ENCODE measurements at places on chromosomes 2 and 18.

DNA sequence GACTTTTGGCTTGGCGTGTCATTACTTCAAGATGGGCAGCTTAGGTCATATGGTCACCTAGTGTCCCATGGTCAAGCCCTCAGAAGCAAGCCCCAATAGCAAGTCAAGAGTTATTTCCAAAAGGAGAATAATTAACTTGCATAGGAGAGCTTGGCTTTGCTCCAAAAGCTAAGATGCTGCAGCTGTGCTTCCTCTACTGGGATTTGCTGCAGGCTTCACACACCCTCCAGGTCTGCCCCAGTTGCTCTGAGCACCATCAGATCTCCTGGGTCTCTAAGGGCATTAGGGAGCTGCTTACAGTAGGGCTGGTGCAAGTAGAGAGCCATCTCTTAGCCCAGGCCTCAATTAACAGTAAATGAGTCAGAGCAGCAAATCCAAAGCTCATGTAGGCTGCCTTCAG lies 46.6 kb downstream of the THUMPD2 start:
- DNase-seq = no peak

- DNase-seq = no peak
Observed at GRCh38 chr2:24702800-24703199, 90.4 kb downstream of the PTRHD1 start.

DNA sequence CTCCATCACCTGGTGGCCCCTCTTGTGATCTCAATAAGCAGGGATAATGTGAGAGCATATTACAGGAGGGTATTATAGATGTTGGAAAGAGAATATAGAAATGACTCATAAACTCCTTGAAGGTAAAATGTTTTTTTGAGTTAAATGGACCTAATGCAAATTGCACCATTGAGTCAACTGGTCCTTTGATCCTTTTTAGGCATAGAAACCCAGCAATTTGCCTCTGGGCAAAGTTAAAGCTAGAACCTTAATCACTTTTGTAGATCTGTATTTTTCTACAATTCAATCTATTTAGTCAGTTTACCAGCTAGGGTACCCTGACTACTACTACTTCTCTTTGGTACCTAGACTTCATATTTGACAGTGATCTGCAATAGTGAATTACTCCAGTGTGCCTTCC lies 71.8 kb upstream of the RNF152 start:
- DNase-seq = no peak

DNA sequence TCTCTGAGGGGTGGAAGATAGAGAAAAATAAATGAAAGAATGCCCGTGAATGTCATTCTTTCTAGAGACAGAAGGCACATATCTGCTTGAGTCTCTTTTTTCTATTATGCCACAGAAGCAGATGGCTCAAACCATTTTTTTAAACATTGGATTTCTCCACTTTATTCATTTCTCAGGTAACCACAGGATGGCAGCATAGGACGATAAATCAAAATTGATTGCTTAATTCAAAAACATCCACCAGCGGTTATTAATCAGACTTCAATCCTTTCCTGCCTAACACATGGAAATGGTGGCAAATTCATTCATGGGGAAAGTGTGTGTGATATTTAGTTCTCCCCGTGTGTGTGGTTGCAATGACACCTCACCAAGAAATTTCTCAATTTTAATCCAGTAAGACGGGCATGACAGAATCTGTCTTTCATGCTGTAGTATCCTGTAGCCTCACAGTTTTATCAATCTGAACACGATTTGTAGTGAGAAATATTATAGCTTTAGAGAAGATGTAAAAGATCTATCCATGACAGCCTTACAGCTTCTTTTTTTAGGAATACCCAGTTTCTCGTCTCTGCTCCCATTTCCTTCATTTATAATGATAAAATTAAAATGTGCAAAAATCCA lies 72.2 kb downstream of the DSC3 start:
- DNase-seq = no peak

GRCh38 chr2:234952270-234953115 lies 676 bp downstream of the SH3BP4 start:
- DNase-seq = no peak

GRCh38 chr2:28506112-28506910 lies 10.5 kb downstream of the PLB1 start:
- no peak for DNase-seq

DNA sequence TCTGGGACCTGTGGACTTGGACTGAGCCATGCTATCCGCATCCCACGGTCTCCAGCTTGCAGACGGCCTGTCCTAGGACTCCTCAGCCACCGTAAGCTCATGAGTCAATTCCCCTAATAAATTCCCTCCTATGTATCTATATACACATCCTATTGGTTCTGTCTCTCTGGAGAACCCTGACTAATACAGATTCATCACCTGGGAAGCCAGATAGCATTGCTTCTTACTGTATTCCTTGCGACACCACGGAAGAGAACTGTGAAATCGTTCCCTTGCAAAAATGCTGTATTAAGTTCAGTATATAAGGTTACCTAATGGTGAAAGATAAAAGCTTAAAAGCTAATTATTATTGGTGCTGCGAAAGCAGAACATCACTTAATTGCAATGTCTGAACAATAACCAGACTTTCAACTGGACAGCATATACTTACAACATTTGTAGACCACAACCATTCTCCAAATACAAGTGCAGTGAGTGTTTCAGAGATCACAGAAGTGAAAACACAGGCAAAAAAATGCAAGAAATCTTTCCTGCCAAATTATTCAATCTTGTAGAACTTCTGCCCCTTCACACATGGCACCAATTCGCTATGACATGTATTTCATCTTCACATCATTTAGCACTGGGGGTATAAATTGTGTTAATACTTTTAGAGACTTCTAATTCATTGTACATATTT lies 352.9 kb downstream of the TXNL1 start:
- DNase-seq = no peak

GRCh38 chr18:61908661-61909060 lies 15.9 kb upstream of the RNF152 start:
- no peak for DNase-seq

GRCh38 chr2:110143982-110144381 lies 28.4 kb upstream of the MALL start:
- DNase-seq = no peak

DNA sequence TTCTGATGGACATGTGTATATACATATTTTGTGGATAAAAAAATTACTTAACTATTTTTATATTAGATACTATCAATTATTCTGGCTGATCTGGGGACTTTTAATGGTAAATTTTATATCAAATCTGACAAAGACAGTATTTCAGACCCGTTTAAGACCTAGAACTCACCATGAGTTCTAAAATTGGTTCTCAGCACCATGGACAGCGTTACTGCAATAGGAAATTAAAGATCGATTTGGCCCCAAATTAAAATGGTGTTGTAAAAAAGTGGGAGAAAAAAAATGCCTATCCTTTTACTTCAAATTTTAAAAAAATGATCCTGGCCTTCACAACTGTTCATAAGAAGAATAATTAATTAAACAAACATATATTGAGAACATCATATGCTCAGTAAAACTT lies 919 bp upstream of the SCN2A start:
- DNase-seq = no peak

- DNase-seq = no peak
Observed at GRCh38 chr2:163887182-163887581, 151.4 kb upstream of the FIGN start.

GRCh38 chr2:149789549-149789948 lies 202.0 kb upstream of the MMADHC start:
- no peak for DNase-seq

- DNase-seq = no peak
Observed at GRCh38 chr2:169819106-169819505, 5.6 kb downstream of the METTL5 start.

- DNase-seq = no peak
Observed at GRCh38 chr18:5890331-5891183, 4.8 kb downstream of the TMEM200C start.

DNA sequence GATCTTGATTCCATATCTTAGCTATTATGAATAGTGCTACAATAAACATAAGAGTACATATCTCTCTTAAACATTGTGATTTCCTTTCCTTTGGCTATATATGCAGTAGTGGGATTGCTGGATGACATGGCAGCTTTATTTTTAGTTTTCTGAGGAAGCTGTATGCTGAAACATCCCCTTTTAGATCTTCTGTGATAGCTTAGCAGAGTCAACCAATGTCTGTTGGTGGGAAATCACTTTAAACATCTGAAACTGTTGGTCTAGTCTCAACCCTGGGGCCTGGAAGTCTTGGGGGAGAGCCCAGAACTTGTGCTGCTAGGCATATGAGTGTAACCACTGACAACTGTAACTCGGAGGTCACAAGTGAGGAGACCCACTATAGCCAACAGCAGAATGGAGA lies 378.6 kb upstream of the SLC14A2 start:
- DNase-seq = no peak

GRCh38 chr2:134386310-134386709 lies 132.4 kb downstream of the MGAT5 start:
- no peak for DNase-seq

DNA sequence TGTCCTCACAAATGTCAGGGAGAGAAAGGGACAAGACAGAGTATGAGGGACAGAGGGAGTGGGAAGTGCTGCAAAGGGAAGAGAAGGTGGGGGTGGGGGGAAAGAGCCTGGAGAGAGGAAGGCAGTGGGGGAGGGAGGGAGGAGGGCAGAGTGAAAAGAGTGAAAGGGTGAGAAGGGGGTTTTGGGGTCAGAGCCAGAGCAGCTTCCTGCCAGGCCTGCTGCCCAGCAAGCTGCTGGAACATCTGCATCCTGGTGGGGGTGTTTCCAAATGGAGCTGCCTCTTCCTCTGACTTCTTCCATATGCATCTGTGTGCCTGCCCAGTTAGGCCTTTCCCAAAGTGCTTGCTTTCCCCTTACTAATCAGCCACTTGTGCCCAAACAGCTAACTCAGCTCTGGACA lies 94.3 kb upstream of the CELF4 start:
- no peak for DNase-seq

DNA sequence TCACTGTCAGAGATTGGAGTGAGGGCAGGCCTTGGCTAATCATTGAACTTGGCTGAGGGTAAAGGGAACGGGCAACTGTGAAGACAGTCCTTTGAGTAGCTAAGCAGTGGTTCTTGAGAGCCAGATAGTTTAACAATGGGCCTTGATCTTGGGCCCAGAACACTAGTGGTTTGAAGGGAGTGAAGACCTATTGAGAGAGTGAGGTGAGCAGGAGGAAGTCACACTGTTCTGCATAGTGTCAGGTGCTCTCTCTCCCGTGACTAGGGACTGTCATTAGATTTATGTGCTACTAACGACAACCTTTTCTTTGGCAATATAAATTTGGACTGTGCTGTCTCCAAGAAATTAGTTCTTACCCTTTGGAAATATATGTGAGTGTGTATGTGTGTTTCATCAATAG lies 44.6 kb upstream of the ALMS1 start:
- DNase-seq = no peak

DNA sequence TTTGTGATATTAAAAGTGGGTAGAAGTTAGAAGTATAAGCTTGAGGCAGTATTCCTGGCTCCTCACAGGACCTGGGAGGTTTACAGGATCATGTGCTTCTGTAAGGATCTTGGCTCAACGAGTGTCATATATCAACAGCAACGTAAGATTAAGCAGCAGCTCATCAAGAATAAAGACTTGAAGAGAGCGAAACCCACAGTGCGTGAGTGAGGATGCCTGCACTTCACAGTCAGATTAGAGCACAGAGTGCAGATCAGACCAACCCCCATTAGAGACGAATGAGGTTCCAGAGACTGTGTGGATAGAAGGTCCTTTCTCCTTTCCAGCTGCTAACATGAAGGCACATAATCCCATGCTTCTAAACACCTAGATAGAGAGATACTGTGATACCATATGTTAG lies 1656.7 kb upstream of the NXPH2 start:
- no peak for DNase-seq

DNA sequence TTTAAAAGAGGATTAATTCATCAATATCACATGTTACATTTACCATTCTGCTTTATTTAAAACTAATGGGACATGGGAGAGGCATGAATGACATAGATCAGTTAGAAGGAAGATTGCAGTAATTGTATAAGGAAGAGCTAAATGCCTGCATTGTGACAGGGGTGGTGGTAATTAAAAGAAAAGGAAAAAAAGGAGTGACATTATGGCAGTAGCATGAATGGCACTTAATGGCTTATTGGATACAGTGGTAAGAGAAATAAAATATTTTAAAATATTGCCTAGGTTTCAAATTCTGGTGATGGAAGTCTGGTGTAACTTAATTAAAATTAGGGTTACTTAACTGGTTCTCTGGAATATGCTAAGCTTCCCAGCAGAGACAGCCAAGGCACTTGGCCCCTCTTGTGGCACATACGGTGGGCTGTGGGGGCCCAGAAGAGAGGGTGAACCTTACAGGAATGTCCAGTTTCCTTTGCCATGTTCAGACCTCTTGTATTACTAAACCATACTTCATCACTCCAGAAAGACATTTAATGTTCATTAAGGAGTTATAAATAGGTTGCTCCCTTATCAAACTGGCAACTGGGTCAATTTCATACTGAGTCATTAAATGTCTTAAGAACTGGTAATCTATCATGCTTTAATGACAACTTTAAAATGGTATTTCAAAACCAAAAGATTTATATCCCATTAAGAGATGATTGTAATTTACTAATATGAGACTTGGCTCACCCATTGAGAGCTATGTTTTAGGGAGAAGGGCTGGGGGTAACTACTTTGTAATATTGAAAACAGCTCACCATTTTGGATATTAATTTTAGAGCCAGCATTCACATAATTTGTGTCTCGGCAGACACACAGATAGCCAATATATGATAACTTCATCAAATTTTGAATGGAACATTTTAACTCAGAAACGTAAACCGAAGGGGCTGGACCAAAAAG lies 798.9 kb upstream of the PIK3C3 start:
- DNase-seq = no peak

DNA sequence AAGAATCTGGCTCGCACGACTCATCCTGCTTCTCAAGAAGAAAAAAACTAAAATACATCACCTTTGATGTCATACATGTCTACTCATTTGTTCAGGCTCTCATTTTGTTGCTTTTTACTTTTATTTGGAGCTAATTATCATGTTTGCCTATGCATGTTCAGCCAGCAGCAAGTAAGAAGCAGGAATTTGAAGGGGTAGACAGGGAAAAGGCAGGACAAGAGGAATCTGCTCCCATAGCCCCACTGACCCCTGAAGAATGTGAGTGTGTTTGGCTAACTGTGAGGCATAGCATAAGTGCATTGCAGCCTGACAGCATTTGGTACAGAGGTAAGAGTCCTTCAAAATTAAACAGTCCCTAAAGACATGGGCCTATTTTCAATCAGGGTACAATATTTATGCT lies 72.7 kb downstream of the NYAP2 start:
- no peak for DNase-seq

DNA sequence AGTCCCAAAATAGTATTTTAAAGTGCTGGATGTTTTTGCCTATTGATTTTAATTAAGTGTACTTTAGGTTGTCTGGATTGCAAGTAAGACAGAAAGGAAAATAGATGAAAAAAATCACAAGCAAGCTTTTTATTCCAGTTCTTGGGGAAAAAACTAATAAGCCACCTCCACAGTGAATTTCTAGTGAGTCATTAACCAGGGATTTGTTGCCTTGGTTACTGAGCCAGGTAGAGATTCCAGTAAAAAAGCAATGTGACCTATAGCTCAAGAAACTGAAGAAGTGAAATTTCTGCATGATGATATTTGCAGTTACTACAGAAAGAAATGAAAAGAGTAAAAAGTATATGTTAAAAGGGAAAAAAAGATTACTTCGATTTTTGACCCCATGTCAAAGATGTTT lies 160.6 kb downstream of the METTL4 start:
- no peak for DNase-seq

GRCh38 chr2:101383016-101383541 lies 4.2 kb downstream of the CREG2 start:
- no peak for DNase-seq

GRCh38 chr18:22344908-22345670 lies 72.6 kb downstream of the CTAGE1 start:
- no peak for DNase-seq

All from SIG-M5 (cell line).